ENCODE measurements at places on chromosomes 6 and 20.

GRCh38 chr6:143556529-143556928, 45.0 kb upstream of the FUCA2 start:
- DNase-seq: no peak

- DNase-seq: peak; percentile 21
These were observed 18.4 kb downstream of the CASS4 start for GRCh38 chr20:56430461-56430860.

GRCh38 chr6:169075211-169075914, 178.3 kb downstream of the THBS2 start:
- DNase-seq: no peak

DNA sequence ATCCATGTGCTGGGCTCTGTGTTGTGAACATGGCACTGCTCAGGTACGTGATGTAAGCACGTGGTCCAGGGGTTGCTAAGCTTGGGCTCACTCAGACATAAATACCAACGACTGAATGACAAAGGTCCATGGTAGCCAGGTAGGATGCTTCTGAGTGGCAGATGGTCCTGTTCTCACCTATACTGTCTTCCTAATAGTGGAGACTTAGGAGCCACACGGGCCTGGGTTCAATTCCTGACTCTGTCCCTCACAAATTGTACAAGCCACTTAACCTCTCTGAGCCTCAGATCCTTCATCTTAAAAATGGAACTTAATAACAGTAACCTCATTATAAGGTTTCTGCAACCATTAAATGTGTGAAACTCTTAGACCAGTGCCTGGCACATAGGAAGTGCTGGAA, 6.8 kb downstream of the GCM2 start:
- no peak for DNase-seq

DNA sequence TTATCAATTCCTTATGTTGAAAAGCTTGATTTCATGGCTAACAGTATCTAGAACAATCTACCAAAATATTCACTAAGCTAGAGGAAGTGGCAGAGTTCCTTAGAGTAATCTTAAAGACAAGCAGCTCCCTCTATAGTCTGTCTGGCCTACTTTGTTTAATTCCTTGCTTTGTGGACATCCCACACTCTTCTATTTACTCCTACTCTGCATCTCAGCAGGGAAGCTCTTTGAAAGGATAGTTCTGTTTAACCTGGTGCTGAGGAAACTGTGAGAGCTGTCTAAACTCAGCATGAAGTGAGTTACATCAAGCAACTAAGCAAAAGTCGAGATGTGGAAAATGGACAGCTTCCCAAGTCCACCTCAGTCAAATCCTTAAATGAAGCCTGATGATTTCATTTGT, 4.3 kb downstream of the REV3L start:
- no peak for DNase-seq

- peak; percentile 75 for DNase-seq
These were observed 38.3 kb downstream of the COX4I2 start for GRCh38 chr20:31675828-31676608.

DNA sequence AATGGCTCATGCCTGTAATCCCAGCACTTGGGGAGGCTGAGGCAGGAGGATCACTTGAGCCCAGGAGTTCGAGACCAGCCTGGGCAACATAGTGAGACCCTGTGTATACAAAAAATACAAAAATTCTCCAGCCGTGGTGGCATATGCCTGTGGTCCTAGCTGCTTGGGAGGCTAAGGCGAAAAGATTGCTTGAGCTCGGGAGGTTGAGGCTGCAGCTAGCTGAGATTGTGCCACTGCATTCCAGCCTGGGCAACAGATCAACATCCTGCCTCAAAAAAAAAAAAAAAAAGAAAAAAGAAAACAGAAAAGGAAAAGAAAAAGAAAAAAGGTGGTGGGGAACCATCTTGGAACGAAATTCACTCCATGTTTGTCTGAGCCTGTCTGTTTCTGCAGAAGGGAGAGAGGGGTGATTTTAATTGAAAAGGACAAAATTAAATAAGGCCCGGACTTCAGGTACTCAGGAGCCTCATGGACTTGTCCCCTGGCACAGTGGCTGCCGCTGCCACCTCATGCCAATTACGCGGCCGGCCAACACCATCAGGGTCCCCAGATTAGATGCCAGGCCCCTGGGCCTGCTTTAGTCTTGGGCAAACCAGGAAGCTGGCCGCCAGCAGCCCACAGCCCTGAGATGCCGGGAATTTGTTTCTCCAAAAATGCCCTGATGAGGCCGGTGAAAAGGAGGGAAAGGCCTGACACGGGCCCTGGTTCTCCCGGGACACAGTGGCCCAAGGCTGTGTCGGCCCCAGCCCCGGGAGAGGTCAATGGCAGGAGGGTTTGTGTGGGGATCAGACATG, 37.8 kb upstream of the STX16 start:
- no peak for DNase-seq

- peak; percentile 88 for DNase-seq
These were observed 4.0 kb downstream of the PPP1R18 start for GRCh38 chr6:30682143-30683117.

GRCh38 chr20:59148701-59149493, 14.7 kb upstream of the ZNF831 start:
- DNase-seq: peak; percentile 40

- no peak for DNase-seq
These were observed 163.4 kb upstream of the SPACA1 start for GRCh38 chr6:87884203-87884602.

DNA sequence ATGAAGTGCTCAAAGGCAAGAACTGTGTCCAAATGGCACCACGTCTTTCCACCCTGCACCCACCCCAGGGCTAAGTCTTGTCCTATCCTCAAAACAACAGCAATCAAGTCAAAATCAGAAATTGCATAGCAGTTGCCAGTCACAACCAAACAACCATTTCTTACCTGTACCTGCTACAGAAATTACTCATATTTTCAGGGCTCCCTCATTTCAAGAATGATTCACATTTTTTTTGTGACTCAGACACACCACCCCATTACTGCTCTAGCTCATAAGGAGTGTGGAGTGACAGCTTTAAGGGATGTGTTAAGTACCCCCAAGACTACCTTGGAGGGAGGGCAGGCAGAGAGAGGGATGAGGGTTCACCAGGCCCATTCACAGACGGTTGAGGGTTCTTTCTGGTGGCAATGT, 111.7 kb downstream of the TRERF1 start:
- DNase-seq: peak; percentile 65

- DNase-seq: no peak
These were observed 291.3 kb downstream of the ALDH8A1 start for GRCh38 chr6:134658596-134658995.

DNA sequence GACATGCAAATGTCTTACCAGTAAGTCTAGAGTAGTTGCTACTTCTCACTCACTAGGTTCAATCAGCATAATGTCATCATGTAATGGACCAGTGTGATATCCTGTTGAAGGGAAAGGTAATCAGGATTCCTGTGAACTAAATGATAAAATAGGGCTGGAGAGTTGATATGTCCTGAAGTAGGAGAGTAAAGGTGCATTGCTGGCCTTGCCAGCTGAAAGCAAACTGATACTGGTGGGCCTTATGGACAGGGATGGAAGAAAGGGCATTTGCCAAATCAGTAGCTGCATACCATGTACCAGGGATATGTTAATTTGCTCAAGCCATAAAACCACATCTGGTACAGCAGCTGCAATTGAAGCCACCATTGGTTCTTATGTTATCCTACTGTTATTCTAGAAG, 37.5 kb upstream of the IYD start:
- no peak for DNase-seq

DNA sequence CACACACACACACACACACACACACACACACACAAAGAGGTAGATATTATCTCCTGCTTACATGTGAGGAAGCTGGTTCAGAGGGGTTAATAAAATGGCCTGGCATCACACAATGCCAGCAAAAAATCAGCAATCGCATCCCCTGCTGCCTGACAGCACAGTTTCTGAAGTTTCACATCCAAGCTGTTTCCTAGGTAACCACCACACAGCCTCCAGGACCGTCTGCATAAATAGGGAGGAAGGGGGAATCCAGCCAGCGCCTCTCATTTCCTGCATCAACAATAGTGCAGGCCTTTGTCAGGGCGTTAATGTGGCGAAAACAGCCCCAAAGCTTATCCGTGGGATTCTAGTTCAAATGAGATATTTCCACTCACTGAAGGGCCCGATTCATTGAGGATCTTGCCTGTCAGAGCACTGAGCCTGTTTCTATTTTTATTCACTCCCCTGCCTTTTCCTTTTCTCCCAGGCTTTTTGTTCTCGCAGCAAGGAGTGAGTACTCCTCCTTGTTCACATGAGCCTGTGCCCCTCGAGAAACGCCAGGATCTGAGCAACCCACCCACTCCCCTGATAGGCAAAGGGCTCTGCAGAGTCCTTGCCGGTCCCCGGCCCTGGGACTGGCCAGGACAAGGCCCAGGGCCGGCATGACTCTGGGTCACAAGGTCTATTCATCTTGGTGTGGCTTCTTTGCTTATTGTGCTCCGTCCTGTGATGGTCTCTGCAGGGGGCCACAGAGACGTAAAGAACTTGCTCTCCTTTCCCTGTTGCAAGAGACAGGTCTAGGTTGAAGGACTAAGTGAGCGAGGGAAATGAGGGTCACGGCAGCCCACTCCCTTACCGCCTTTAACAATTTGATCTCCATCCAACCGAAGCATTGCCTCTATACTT, 32.7 kb downstream of the TUBB2B start:
- DNase-seq: no peak

GRCh38 chr6:71649915-71650314, 236.4 kb upstream of the RIMS1 start:
- DNase-seq: no peak

- DNase-seq: no peak
These were observed 125.0 kb downstream of the NFATC2 start for GRCh38 chr20:51417250-51418136.

DNA sequence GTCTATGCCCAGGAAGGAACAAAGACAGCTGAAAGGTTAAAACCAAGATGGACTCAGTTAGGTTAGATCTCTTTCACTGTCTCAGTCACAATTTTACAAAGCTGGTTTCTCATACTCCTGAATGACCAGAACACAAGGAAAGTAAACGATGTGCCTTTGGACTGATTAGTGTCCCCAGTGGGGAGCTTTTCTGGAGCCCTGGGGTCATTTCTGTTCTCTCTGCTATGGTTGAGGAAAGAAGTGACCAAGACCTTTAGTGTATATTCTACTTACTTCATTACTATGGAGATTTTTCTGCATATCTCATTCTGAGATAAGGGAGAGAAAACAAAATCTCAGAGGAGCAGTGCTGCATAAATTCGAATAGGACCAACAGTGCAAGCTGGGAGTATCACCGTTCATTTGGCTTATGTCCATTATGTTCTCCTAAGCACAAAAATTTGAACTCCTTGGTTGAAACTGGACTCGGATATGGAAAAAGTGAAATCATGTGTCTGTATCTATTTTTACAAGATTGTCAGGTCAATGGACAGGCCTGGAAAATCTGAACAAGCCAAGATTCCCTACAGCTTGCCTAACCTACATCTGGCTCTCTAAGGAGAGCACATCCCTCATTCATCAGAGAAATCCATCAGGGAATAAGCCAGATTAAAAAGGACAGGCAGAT, 34.4 kb upstream of the ENPP1 start:
- DNase-seq: no peak

- DNase-seq: no peak
These were observed 4.1 kb upstream of the AIF1 start for GRCh38 chr6:31610968-31611367.
